RPMI8226 (cell line): ENCODE measurements at places on chromosomes 2 and 18.

- DNase-seq = peak; percentile 27
These were observed 88.5 kb downstream of the PRKCE start for GRCh38 chr2:45739796-45740485.

- no peak for DNase-seq
These were observed 82.6 kb downstream of the AGAP1 start for GRCh38 chr2:235576337-235576910.

DNA sequence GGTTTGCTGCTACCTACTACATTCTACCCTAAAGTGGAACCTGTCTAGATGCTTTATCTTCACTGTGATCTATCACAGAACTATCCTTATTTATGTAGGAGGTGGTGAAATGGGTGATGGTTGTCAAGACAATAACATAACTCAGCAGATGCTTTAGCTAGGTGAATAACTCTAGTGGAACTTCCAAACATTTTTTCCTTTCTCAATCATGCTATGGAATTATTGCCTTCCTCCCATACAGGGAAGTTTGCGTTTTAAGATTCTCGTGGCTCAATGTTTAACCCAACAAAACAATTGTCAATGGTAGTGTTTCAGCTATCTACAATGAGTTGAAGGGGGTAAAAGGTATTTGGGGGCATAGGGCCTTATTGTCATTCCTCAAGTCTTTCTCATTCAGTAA is 82.6 kb upstream of the GLI2 start:
- no peak for DNase-seq

DNA sequence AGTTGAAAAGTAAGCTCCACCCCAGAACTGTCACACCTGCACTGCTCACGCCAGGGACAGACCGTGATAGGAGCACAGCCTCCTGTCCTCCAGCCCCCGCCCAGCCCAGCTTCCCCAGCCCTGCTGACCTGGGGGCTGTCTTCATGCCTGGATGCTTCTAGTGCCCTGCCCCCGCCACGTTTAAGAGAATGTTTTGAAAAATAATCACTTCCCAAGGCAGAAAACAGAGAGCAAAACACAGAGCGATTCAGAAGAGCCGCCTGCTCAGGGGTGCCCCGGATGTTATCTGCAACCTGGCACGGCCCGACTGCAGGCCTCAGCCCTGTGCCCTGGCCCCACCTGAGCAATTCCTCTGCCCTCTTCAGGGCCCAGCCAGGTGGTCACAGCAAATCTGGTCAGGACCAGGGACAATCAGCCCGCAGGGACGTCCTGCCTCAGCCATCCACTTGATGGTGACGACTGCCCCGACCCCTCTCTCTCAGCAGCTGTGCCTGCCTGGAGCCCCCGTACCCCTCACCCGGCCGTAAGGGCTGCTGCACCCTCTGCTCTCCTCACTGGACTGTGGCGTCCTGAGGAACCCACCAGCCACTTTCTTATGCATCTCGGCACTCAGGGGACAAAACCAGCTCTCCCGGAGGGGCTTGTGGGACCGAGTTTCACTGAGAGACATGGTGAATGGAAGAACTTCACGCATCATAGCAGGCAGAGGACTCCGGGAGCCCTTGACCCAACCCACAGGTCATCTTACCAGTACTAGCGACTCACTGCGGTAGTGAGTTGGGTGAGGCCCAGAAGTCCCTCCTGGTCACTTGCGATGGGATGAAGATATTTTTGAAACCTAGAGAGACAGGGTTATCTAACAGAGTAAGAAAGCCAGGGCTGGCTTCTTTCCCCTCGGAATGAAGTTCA is 30.2 kb downstream of the ADI1 start:
- DNase-seq = no peak

- DNase-seq = no peak
These were observed 16.7 kb upstream of the DSG1 start for GRCh38 chr18:31301201-31301655.
